GM06990 (cell line): ENCODE measurements at places on chromosomes 3 and 15.

GRCh38 chr3:153232851-153233271, 70.8 kb downstream of the RAP2B start:
- DNase-seq: no peak

DNA sequence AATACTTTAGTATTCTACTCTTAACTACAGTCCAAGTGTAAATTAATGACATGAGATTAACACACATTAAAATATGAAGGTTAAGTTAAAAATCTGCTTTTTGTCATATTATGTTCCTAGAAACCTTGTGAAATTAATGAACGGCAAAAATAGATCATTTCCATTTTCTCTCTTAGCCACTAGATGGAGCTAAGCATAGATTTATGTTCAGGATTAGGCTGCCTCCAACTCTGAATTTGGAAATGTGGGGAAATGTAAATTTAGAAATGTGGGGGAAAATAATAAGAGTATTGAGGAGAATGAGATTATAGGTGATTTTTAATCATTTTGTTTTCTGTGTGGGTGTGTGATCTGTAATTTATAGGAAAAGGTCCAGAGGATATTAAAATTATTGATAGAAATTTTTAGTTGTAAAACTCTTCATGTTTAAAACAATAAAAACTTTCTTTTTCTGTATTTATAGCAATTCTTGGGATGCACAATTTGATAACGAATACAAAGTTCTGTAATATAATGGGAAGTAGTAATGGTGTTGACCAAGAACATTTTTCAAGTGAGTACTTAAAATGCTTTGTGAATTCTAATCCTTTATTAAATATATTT, 59.2 kb downstream of the TMOD3 start:
- no peak for DNase-seq

GRCh38 chr15:26561896-26562295, 211.0 kb downstream of the GABRB3 start:
- no peak for DNase-seq

- DNase-seq: no peak
These were observed 3.0 kb downstream of the SNUPN start for GRCh38 chr15:75622505-75622904.

DNA sequence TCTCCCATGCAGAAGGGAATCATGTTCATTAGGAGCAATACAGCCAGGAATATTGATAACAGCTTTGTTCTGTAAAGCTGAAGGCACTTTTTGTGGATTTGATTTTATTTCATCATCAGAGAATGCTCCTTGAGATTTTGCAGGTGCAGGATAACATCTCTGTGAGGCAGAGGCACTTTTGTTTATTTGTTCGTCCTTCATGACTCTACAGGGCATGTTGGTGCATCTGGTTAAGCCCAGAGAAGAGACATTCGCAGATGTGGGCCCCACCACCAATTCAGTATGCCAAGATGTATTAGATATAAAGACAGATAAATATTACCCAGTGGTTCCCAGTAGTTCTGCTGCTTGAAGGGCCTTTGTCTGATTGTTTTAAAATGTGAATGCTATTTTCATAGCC, 368.1 kb upstream of the SEMA6D start:
- no peak for DNase-seq

- DNase-seq: no peak
These were observed 6.8 kb upstream of the GAP43 start for GRCh38 chr3:115616461-115616860.

- no peak for DNase-seq
These were observed 23.8 kb downstream of the ZNF654 start for GRCh38 chr3:88082854-88083253.

DNA sequence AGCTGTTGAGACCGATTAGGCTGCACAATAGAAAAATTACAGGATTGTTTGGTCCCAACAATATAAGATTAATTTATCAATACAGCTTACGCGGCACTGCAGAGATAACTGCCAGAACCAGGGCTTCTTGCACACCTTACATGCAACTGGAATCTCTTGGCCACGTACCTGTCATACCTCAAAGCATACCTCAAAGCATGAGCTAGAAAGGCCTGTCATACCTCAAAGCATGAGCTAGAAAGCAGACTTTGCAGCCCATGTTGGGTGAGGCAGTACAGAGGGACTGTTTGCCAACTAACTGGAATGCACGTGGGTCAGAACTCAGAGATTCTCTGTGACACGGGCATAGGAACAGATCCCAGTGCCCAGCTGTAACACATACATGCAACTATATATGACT, 34.7 kb downstream of the NTRK3 start:
- DNase-seq: no peak

DNA sequence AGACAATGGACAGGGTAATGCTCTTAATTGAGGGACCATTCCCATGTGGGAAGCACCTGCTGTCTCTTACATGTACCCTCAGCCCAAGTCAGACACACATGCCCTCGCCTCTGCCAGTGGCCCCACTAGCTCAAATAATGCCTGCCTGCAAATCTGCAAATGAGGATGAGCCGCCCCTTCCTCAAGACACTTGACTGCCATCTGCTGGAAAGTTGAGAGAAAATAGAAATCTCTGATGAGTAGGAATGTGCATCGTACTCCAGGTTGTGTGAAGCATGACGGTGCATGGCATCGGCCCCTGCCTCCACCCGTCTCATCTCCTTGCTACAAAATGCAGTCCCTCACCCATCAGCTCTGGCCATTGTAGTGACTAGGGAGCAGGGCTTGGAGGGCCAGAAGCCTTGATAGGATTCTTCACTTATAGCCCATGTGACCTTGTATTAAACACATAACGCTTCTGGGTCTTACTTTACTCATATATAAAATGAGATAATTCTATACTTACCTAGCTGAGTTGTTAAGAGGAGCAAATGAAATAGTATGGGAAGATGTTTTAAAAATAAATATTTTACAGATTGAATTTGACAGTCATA, 6.3 kb upstream of the SCN5A start:
- DNase-seq: no peak

GRCh38 chr3:31230425-31231223, 302.1 kb upstream of the STT3B start:
- DNase-seq: no peak

DNA sequence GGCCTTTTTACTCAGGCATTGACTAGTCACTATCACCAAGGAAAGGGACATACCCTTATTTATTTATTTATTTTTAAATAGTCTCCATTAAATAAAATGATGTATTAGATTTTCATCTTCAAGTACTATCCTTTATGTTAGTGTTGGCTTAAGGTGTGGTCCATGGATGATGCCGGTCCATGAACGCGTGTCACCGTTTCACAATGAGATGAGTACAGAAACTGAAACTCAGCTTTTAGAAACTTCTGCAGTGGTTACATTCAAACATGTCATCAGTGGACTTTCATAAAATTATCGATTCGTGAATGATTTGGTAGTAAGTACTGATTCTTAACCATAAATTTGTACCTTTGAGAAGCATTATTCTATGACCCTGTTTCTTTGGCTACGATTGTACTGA, 166.6 kb downstream of the SATB1 start:
- DNase-seq: no peak

DNA sequence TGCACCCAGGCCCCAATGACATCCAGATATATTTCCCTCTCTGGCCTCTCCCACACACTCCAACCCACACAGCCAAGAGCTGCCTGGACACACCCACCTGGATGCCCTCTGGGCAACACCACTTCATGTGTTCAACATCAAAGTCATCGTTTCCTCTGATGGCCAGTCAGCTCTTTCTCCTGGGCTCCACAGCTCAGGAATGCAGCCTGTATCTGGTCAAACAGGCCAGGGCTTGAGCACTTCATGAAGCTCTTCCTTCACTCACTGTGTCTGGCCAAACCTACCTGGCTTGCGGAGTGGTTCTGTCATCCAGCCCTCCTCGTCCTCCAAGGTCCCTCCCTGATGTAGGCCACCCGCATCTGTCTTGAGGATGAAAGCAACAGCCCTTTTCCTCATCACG, 35.8 kb upstream of the SLC6A11 start:
- no peak for DNase-seq

GRCh38 chr3:171135549-171135948, 109.0 kb upstream of the SLC2A2 start:
- DNase-seq: no peak

DNA sequence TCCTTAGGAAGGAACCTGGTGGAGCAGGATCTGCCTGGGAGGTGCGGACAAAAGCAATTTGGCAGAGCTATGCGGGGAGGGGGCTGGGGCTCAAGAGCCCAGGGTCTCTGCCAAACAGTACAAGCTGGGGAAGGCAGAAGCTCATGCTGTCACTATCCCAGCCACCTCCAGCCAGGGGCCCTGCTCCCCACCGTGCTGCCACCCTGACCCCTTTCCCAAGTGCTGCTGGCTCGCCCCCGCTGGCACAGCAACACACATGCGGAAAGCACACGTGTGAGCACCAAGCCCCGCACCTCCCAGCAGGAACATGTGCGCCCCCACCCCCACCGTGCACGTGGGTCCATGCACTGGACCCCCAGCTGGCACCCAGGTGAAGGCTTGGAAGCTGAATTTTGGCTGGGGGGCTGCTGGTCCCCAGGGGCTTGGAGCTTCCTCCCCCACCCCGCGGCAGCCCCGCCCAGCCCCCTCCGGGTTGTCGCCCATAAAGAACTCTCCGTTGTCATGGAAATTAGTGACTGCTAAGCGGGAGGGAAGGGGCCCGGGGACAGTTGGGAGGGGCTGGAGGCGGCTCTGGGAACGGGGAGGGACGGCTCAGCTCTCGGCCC, 742 bp downstream of the CAMKV start:
- DNase-seq: no peak

DNA sequence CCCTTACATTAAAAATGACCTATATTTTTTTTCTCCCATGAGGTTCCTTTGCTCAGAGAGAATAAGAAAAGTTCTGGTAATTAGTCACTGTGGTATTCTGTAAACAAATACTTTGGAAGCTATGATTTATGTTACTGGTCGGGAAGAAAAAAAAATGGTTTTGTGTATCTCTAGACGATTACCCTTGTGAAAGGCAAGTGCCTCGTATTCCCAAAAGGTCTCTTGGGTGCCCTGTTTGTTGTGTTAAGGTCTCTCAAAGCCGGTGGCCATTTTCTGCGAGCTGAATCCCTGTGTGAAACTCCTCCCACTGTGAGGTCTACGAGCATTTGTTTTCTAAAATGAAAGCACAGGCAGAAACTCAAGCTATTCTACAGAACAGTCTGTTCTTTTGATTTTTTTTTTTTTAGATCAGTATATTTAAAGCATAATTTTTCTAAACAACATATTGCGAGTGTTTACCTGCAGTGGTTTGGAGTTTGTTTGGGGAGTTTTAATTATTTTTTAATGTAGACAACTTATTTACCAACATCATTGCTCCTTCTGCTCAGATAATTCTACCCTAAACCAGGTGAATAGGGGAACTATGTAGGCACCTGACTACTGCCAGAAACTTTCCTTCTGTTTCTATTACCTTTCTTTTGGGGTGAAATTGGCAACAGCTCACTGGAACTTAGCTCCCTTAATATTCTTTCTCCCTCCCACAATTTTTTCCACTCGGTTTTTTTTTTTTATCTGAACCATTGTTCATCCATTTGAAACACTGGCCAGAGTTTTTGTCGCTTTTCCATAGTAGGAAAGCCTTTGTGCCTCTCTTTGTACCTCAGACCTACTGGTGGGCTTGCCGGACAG, 44.0 kb downstream of the ZBTB38 start:
- no peak for DNase-seq

DNA sequence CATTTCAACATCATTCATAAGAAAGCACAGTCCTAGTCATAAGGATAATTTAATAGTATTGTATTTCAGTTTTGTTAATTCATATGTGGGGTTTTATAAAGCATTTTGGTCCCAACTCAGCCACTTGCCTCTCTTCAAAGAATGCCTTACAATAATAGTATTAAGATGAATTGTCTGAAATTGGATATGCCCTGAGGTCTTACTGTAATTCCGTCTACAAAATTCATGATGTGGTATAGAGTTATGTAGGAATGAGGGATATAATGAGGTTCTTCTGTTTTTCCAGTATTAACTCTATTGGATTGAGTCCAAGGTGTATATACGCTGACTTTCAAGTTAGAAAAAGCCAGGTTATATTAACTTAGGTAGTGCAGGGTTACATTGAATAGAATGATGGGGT, 177.0 kb downstream of the GOLIM4 start:
- DNase-seq: no peak

DNA sequence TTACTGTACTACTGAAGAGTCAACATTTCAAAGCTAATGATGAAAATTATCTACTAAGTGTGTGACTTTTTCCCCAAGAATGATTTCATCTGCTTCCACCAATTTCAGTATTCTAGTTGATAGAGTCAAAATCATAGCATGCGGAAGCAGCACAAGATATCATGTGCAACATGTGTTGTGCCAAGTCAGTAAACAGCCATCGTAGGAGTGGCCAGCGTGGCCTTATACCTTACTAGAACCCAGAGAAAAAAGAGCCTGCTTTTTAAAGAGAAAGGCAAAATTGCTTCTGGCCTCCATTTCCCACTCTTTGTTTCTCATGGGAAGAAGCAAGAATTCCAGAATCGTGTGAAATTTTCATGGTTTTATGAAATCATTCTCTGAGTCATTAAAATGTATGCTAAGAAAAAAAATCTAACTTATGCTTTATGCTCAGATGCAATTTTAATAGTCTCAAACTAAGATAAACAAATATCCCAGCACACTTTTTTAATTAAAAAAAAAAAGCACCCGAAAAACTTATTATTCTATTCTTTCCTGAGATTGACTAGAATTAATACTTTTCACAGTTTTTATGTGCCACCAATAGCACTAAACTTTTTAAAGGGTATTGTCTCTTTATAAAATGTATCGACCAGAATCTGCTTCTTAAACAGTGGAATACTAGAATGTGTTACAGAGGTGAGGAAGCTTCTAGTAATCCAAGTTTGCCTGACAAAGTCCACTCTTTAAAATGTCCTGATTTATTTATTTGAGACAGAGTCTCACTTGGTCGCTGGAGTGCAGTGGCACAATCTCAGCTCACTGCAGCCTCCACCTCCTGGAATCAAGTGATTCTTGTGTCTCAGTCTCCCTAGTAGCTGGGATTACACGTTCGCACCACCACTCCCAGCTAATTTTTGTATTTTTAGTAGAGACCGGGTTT, 87.3 kb downstream of the MBNL1 start:
- no peak for DNase-seq

DNA sequence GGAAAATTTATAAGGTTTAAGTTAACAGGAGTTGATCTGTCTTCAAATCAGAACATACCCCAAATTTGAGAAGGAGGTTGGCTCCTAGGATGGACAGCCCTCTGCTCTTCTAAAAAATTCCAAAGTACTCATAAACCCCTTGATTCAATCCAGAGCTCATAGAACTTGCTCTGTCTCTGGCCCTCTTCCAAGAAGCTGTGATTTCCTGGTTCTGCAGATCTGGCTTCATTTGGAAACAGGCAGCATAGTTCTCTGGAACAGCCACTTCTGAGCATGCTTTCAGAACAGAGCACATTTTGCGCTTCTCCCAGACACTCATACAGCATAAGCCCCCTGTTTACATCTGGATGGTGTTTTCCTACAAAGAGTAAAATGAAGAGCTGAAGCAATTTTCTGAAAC, 96.7 kb downstream of the KBTBD8 start:
- DNase-seq: no peak

DNA sequence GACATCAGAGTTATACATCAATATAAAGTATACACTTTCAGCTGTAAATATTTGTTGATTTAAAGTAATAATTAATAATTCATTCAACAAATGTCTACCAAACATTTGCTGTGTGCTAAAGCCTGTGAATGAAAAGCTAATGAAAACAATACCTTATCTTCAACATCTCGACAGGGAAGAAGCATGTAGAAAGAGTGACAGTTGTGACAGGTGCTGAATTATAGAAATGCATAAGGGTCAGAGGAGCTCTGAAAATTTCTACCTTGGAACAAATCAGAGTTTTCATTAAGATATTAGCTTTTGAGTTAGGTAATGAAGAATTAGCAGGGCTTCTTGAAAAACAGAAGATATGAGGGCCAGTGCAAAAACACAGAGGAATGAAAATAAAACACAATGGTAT, 739.2 kb downstream of the VGLL3 start:
- DNase-seq: no peak
